ENCODE measurements at places on chromosomes 2 and 18.

- no peak for DNase-seq
Measured at GRCh38 chr2:11746807-11747459, 501 bp downstream of the LPIN1 start.

GRCh38 chr2:134393075-134393461 is 139.2 kb downstream of the MGAT5 start:
- DNase-seq, result no peak

GRCh38 chr18:58048081-58048642 is 4.1 kb downstream of the NEDD4L start:
- DNase-seq, result no peak

GRCh38 chr2:128284037-128284441 is 34.6 kb downstream of the HS6ST1 start:
- no peak for DNase-seq

DNA sequence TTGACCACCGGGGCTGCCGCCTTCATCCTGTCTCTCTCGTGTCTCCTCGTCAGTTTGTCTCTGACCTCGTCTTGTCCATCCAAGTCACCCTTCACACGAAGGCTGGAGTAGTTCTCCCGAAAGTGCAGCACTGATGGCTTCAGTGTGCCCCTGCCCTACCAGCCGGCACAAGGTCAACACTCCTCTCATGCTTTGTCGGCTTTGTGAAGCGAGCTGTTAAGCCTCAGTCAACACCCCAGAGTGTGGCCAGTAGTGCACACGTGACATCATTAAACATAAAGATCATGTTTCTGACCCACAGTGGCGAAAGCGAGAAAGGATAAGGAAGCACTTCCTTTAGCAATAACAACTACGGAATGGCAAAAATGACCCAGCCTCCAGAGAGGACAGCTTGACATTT is 23.2 kb downstream of the ACKR3 start:
- no peak for DNase-seq

GRCh38 chr2:146579147-146579930 is 1265.5 kb upstream of the ACVR2A start:
- no peak for DNase-seq

DNA sequence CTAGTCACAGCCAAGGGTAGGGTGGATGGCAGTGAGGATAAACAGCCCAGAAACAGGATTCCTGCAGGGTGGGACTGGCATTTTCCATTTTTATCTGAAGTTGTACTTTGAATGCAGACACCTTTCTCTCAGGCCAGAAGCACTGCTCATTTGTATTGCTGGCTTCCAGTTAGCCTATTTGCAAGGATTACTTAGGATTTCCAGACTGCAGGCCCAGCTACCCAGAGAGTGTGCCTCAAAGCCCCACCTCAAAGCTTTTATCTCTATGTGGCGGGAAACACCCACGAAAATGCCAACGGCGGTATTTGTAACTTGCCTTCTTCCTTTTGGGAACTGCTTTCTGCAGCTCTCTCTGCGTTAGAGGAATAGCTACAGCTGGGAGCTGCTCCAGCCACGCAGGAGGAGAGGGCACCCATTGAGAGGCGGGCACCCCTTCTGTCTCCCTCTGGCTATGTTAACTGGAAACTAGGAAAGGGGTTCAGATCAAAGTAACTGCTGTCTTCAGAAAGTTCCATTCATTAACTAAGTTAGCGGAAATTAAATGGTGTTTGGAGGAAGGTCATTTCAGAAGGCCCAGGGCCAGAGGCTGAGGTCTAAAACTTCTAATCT is 144.9 kb downstream of the TGIF1 start:
- no peak for DNase-seq

DNA sequence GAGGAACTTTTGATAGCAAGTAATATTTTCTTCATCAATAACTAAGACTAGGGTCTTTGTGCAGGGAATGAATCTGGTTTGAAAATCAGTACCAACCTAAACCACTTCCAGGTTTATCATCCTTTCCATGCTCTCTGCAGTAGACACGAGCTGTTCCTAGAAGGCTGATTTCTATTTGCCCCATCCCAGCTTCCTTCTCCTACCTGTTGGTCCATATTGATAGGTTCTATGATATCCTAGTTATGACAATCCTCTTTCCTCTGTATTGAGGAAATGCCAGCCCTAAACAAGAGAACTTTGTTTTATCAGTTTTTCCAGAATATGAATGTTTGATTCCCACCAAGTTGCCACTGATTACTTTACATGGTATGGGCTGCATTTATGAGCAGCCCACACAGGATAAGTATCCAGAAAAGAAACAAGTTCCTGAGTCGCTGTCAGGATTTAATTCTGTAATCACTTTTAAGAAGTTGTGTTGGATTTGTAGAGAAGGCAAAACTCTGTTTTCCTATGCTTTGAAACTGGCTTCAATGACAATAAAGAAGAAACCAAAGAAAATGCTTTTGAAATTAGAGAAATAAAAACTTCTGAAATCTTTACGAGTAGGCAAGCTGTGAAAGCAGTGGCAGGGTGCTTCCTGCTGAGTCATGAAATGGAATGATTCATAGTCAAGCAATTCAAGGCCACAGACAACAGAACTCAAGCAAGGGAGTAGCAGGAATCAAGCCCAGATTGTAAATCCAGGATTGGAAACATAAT is 37.3 kb upstream of the TANK start:
- no peak for DNase-seq

DNA sequence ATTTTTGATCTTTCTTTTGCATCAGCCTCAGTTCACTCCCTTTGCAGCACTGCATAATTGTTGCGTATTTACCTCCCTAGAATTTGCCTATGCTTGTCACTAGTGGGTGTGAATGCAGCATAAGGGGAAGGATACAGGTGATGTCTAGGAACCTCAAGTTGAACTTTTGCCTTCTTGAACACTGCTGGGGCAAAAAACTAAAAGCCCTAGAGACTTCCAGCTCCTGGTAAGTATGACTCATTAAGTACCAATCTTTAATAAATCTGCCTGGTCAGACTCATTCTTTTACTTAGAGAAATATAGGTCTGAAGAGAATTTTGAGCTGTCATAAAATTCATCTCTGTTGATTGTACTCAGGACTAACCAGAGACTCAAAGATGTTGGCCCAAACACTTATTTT is 547.3 kb upstream of the FANCL start:
- DNase-seq, result no peak

- no peak for DNase-seq
Measured at GRCh38 chr2:232375164-232375563, 3.4 kb upstream of the ALPP start.

GRCh38 chr2:120436885-120437603 is 91.1 kb downstream of the INHBB start:
- DNase-seq, result no peak

DNA sequence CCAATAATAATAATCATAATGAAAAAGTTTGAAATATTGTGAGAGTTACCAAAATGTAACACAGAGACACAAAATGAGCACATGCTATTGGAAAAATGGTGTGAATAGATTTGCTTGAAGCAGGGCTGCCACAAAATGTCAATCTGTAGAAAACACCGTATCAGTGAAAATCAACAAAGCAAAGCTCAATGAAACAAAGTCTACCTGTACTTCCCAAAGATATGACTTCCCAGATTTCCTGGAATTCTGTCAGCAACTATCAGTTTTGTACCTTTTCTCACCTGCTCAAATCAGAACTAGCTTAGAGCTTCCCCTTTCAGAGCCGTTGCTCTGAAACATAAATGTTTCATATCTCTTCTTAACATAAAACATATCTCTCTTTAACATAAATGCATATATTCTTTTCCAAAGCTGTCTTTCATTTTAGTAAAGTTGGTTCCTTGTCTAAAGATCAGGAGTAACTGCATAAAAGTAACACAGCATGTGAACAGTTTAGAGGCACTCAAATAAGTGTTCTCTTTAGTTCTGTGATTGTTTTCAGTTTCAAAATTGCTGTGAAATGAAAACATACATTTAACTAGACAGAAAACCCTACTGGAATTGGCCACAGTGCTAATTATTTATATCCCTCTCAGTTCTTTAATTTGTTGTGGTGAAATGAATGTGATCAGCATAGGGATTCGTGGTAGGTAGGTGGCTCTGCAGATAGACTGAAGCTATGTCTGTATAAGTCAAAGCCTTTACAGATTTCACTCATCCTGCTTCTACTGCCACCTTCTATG is 262.5 kb downstream of the KCNJ3 start:
- DNase-seq, result no peak

- no peak for DNase-seq
Measured at GRCh38 chr18:23627321-23627720, 35.4 kb downstream of the ANKRD29 start.

DNA sequence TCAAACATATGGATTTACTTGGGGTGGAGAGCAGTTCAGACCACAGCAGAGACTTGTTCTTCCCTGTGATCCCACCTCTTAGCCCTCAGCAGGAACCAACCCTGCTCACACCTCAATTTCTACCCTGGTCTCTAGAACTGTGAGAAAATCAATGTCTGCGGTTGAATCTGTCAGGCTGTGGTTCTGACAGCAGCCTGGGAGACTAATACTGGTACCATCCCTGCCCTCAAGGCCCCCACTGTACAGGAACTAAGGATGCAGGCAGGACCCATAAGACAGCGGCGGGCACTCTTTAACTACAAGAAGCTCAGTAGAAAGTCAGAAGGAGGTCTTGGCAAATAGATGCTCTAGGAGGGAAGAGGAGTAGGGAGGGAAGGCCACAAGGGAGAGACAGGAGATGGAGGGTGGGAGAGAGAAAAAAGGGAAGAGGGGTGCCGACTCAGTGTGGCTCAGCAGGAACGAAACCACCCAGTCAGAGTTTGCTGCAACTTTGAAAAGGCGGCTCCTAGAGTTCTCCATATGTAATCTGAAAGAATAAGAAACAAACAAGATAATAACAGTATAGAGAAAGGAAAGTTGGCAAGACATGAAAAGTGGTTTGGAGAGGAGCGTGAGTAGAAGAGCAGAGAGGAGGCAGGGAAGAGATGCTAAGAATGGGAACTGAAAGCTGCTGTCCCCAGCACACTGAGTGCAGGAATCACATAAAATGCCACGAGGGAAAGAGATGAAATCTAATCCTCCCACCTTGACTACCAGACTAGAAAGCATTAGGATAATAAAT is 323.9 kb upstream of the ID2 start:
- DNase-seq, result no peak

- DNase-seq, result no peak
Measured at GRCh38 chr18:59265246-59265973, 7.8 kb downstream of the RAX start.

DNA sequence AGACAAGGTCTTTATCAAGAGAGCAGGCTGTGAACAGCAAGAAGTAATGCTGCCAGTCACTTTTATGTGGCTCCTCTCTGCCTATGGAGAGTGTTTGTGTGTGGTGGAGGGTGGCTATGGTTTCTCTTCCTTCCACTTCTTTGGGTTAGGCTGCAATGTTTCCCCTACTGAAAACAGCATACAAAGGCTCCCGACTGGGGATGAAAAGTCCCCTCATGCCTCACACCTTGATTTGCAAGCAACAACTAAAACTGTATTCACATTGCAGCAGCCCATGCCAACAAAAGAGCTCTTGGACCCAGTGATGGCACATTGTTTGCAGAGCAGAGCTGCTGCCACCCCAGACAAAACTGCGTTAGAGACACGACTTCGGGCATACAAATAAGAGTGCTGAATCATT is 301.6 kb downstream of the SLC8A1 start:
- no peak for DNase-seq

Measured in thoracic aorta (tissue), 2 donors.